ENCODE measurements at places on chromosomes 5 and 9.

DNA sequence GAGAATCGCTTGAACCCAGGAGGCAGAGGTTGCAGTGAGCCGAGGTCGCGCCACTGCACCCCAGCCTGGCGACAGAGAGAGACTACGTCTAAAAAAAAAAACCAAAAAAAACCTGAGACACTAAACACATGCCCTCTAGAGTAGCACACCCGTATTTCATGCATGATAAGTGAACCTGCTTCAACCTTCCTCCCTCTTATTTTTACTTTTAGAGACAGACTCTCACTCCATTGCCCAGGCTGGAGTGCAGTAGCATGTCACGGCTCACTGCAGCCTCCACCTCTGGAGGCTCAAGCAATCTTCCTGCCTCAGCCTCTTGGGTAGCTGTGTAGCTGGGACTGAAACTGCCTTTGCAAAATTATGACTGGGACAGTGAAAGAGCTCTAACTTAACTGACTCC lies 17.6 kb upstream of the NANS start:
- DNase-seq = no peak

DNA sequence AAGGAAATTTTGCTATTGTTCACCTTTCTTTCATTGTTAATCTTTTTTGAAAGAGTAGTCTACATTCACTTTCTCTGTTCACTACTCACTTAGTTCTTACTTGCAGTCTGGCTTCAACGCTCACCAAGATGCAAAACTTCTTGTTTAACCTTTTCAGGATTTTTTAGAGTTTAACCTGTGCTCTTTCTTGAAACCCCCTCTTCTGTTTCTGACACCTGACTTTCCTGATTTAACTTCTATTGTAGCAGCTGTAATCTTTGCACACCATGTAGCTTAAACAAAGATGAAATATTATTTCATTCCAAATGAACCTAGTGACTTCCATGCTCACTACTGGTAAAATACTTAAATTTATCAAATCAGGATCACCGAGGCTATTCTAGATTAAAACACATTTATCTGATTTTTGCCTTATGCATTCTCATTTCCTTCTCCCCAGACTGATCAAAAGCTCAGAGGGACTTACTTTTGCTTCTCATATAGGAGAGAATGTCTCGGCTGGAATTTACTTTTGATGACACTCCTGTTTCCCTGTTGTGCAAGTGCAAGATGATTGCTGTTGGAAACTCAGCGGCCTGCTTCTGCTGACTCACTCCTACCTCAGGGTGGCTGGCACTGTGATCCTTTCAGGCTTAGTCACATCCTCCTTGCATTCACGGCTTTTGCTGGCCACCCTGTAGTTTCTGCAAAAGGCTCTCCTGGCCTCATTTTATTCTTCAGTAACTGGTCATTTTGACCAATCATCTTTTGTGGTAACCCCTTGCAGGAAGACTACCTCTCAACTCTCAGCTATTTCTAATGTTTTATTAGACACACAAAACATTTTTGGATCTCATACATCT lies 109.3 kb upstream of the IFNE start:
- DNase-seq = no peak

- DNase-seq = no peak
These were observed 340.8 kb downstream of the HCN1 start for GRCh38 chr5:45355189-45355992.

DNA sequence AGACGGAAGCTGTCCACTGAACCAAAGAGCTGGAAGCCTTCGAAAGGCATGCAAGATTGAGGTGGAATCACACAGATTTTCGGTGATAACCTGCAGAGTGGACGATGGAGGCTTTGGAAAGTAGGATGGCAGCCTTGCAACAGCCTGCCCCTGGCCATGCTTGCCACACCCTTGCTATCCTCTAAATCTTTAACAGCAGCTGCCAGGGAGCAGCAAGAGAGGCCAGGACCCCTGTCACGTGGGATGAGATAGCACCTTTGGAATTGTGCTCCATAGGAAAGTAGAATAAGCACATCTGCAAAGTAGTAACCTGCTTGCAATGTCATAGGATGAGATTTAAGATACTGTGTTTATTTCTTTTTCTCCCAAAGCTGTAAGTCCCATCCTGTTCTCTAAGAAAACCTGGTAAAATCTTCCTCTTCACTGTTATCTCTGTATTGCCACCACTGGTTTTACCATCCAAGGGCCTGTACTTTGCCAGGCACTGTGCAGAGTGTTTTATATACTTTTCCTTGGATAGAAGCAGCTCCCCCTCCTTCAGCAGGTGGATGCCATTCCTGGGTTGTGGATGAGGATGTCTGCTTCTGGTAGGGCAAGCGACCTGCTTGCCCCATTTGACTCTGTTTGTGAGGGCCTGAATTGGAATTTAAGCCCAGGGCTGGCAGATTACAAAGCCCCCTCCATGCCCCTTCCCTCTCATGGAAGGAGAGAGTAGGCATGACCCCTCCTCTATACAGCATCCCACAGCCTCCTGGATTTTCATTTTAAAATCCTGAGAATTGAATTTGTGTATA lies 10.1 kb downstream of the TRIO start:
- DNase-seq = no peak

DNA sequence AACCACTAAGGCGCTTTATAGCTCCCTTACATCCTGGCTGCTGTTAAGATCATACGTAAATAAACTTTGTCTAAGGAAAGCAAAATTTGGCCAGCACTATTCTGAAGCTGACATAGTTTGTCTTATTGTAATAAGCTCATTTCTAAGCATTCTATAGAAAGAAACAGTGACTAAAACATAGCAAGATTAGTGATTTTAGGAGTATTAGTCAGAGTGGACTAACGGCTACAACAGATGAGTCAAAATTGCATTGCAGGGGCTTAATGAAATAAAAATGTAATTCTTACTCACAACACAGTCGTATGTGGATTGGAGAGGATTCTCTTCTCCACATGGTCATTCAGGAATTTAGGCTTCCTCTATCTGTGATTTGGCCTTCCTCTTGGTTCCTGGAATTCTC lies 347.6 kb downstream of the GADD45G start:
- DNase-seq = no peak

DNA sequence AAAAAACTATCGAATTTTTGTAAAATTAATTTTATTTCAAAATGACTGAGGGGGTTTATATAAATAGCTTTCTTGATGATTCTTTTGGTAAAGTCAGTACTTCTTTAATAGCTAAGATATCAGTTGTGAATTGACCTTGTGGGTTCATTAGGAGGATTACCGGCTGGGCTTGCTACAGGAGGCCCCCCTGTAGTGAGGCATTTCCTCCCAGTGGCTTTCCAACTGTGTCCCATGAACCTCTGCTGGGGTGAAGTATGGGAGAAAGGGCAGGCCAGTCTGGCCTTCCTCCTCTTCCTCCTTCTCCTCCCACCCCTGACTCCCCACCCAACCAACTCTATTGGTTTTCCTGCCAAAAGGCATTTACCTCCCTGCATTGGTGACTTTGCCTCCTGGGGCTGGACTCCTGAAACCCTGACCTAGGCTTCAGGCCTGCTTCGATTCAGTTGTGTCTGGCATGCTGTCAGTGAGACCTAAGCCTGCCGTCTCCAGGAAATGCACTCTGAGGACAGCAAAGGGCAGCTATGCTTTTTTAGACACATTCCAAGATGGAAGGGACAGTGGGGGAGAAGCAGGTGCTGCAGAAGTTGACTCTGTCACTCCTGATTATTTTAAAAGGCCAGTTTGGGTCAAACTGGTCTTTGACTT lies 144.8 kb downstream of the HSPA4 start:
- DNase-seq = no peak

DNA sequence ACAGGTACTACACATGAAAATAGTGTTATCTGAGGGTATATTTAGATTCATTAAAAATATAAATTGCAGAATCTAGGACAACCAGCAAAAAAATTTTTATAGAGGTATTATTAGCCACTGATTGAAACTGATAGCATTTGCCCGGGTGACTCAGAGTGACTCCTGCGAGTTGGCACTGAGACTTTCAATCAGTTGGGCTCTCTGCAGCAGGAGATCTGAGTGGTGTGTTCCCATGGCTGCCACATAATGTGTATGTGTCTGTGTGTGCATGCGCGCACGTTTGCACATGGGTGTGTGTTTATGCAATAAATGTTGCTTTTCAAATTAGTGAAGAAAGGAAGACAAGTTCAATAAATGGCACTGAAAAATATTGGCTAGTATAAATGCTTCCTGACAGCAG lies 100.1 kb upstream of the MRPS30 start:
- no peak for DNase-seq

- no peak for DNase-seq
These were observed 93.0 kb downstream of the SUSD1 start for GRCh38 chr9:112081918-112082729.
